Effector memory CD4-positive, alpha-beta T cell (primary cell): ENCODE measurements at places on chromosomes 1 and 21.

DNA sequence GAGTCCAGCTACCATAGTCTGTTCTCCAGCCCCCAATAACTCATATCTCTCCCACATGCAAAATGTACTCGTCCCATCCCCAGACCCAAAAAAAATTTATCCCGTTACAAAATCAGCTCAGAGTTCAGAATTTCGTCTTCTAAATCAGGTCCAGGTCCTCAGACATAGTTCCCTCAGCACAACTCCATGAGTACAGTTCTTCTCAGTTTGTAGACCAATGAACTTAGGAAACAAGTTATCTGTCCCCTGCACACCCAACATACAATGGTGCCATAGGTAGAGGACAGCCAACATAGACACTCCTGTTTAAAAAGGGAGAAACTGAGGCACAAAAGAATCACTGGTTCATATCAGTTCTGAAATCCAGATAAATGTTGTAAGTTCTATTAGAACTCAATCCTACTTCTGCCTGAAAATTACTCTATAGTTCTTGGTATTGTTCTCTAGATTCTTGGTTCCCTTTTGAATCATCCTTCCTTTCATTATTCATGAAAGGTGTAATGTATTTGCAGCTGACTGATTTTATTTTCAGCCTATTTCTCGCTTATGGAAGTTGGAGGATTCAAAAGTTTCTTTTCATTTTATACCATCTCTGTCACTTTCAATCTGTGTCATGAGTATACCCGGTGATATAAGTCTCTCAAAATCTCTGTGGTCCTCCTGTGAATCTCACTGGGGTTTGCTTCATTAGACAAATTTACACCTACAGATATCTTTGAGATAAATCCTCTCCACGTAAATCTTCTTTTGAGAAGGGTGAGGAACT is 75.8 kb upstream of the TSPAN2 start:
- H3K4me1 ChIP-seq: no peaks in the 10 kb centered on the region
- no peaks in the 10 kb centered on the region for H3K27me3 ChIP-seq
- H3K27ac ChIP-seq: no peak overlapping the region
- H3K36me3 ChIP-seq: no peaks in the 10 kb centered on the region
- H3K4me3 ChIP-seq: no peak overlapping the region
- DNase-seq: no peak

GRCh38 chr1:163069142-163069541 is at the start of gene RGS4:
Gene RGS4, plus strand, starts transcription at chr1:163069361. Its CDS starts 124 bp downstream, at chr1:163069485.
- no peaks in the 10 kb centered on the region for H3K36me3 ChIP-seq
- DNase-seq: no peak
- no peaks in the 10 kb centered on the region for H3K27me3 ChIP-seq
- H3K4me1 ChIP-seq: no peaks in the 10 kb centered on the region

GRCh38 chr1:113416496-113416895 is 26.2 kb downstream of the MAGI3 start:
- no peaks in the 10 kb centered on the region for H3K4me1 ChIP-seq
- no peak for DNase-seq
- H3K27ac ChIP-seq: no peak overlapping the region
- no peaks in the 10 kb centered on the region for H3K27me3 ChIP-seq
- H3K4me3 ChIP-seq: no peak overlapping the region
- no peaks in the 10 kb centered on the region for H3K36me3 ChIP-seq

DNA sequence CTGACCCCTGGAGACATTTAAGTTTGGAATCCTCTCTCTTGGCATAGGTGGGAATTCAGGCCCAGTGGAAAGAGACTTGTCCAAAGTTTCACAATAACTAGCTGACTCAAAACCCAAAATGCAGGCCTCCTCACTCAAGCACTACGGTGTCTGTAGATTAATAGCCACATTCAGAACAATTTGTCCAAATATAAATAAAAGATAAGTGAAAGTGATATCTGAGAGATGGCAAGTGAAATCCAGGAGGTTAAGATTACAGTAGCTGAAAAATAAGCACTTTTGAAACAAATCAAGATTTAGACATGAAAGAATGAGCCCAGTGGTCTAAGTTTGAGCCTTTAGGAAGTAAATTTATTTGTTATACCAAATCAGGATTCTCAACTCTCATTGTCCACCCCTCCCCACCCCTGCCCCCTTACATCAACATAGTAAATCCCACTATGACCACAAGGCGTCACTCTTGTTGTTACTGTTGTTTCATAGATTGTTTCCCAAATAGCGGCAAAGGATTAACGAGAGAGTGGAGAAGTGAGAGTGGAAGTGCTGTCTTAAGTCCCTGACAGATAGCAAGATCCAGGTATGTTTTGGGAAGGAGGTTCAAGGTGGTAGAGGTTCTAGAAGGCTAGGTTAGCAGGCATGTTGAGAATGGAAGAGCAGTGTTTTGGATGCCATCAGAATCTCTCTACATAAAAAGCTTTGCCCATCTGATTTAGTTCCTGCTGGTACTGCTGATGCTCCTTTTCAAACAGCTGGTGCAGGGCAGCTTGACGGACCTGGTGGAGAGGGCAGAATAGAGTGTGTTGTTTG is 7.1 kb upstream of the TPM3 start:
- no peaks in the 10 kb centered on the region for H3K27me3 ChIP-seq
- H3K36me3 ChIP-seq: no peaks in the 10 kb centered on the region
- no peak overlapping the region for H3K4me3 ChIP-seq
- H3K4me1 ChIP-seq: no peaks in the 10 kb centered on the region

- H3K36me3 ChIP-seq: no peaks in the 10 kb centered on the region
- H3K27ac ChIP-seq: no peak overlapping the region
- no peak for DNase-seq
- H3K4me1 ChIP-seq: peaks cover 18% of the 10 kb centered on the region
- H3K4me3 ChIP-seq: no peak overlapping the region
Measured at GRCh38 chr1:33092438-33092837, 11.5 kb downstream of the AZIN2 start.

DNA sequence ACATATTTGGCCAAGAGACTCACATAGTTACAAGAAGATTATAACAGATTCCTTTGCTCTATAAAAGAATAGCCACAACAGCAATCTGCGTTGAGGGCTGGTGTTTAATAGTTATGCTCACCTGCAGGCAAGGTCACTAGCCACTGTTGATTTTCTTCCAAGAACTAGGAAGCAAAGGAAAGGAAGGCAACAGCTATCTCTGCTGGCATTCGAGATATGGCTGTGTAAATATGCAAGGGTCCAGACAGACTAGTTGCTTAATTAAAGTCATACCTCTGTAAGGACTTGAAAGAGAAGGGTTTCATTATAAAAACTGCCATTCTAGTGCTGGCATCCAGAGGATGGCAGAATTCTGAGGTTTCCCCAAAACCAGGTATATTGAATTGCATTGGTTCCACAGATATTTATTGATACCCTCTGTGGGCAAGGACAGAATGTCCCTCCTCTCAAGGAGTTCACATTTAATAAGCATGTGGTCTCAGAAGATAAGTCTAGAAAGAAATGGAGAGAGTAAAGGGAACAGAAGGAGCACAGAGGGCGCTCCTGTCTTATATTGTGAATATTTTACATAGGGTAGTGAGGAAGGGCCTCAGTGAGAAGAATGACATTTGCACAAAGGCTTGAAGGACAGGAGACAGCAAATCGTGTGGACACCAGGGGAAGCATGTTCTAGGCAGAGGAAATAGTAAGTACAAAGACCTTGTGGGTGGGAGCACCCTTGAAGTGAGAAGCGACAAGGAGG is 23.6 kb upstream of the PLEKHA6 start:
- H3K36me3 ChIP-seq: no peaks in the 10 kb centered on the region
- peaks cover 2% of the 10 kb centered on the region for H3K27me3 ChIP-seq
- DNase-seq: no peak
- H3K4me3 ChIP-seq: no peak overlapping the region
- H3K4me1 ChIP-seq: no peaks in the 10 kb centered on the region
- no peak overlapping the region for H3K27ac ChIP-seq
